ENCODE measurements at places on chromosomes 3 and 15.
A peak's percentile ranks its signal among the peaks of the same experiment; 100 is the strongest.

DNA sequence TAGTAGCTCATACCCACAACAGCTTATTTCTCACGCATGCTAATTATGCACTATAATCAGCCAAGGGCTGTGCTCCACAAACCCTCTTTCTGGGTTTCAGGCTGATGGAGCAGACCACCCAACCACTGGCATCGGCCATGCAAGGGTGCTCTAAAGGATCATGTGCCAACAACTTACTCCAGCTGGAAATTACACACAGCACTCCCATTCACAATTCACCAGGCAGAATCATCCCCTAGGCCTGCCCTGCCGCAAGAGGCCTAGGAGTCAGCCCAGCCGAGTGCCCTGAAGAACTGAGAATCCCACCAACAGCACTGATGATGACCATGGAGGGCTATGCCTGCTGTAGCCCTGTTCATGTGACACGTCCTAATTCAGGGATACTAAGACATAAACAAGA lies 216.2 kb upstream of the CHRNA7 start:
- DNase-seq: no peak

DNA sequence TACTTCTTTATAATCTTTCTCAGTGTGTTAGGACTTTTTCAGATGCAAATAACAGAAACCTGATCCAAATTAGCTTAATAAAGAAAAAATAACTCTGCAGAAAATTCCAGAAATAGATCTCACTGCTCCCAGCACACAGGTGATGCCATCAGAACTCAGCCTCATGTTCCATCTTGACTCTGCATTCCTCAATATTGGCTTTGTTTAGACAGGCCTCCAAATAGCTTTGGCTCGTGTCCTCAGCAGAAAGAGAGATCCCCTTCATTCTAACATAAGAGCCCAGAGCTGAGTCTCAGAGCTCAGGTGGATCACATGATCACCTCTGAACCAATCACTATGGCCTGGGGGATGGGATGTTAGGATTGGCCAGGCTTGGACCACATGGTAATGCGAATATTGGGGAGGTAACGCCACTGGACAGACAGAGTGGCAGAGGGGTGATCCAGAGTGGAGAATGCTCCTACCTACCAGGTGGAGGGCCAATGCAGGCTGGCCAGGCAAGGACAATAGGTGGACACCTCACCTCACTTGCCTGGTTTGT lies 46.6 kb upstream of the TBC1D21 start:
- no peak for DNase-seq

DNA sequence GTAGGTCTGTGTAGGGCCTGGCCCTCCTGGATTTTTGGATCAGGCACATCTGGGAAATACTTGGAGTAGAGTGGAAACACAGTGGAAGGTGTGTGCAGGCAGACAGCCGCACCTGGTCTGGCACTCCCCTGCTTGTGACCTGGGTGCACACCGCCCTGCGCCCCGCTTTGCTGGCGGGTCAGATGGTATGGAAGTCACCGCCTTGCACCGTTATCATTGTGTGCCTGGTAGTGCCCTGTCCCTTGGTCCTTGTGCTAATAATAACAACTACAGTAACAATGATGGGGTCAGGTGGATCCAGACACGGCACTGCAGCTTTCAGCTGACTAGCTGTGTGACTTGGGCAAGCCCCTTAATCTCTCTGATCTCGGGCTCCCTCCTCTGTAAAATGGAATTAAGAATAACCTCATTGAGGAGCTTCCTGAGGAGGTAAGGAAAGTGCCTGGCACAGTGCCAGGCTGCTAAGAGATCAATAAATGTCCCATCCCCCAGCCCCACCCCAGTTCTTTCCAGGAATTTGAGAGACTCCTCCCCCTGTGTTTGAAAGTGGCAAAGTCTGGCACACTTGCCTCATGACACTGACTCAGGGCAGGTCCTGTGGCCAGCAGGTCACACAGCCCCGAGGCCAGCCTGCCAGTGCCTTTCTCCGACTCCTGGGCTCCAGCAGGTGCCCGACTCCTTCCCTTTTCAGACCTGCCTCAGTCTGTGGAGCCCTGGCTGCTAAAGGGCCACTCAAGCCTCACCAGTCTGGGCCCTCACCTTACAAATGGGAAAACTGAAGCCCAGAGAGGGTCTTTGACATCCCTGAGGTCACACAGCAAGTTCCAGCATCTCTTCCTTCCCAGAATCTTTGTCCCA lies 9.8 kb downstream of the ISG20 start:
- DNase-seq: no peak

- no peak for DNase-seq
These were observed 17.8 kb upstream of the MAP4 start for GRCh38 chr3:48034000-48034516.

DNA sequence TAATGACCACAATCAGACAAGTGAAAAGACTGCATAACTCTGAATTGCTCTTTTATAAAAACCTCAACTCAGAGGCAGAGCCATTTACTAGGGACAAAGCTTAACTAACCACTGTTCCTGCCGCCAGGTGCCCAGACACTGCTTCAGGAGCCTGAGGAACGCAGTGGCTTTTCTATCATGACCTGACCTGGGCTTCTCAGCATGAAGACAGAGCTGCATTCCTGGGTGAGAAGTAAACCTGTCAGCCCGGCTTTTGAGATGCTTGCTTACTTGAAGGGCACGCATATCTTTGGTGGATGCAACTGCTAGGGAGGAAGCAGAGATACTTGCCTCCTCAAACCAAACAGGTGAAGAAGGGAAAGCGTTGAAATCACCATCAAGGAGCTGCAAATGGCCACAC lies 7.9 kb downstream of the LRRC31 start:
- no peak for DNase-seq

- DNase-seq: no peak
These were observed 36.4 kb upstream of the BNC1 start for GRCh38 chr15:83320844-83321243.

DNA sequence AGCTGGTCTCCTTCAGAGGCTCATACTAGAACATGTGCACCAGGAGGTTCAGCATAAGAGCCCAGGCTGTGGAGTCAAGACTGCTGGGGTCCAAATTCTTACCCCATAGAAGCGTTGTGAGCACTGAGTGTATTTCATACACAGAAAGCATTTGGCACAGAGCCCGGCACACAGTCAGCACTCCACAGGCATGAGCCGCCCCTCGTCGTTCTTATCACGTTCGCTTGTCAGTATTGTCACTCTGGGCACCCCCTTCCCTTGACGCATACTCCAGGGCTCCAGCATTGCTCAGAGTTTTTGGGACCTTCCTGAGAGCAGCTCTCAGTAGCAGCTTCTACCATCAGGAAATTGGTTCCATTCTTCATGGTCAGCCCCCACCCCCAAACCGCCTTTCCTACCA lies 25.2 kb downstream of the CORO2B start:
- DNase-seq: no peak

GRCh38 chr15:50224606-50225005 lies 40.9 kb downstream of the HDC start:
- DNase-seq: no peak

- DNase-seq: no peak
These were observed 21.9 kb downstream of the MKRN2 start for GRCh38 chr3:12578742-12579141.

- no peak for DNase-seq
These were observed 1209.6 kb downstream of the ZPLD1 start for GRCh38 chr3:103644450-103644849.

GRCh38 chr3:59513570-59513969 lies 463.7 kb upstream of the CFAP20DC start:
- DNase-seq: no peak

GRCh38 chr3:62098646-62099365 lies 274.5 kb downstream of the FEZF2 start:
- DNase-seq: no peak

DNA sequence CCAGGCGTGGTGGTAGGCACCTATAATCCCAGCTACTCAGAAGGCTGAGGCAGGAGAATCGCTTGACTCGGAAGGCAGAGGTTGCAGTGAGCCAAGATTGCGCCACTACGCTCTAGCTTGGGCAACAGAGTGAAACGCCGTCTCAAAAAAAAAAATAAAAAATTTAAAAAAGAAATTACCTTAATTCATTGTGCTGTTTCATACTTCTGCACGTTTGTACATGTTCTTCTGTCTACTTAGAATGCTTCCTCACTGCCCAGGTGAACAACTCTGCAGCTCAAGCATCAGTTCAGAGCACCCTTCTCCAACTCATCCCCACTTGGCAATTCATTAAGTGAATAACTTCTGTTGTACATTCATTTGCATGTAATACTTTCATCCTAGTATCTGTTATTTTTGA lies 14.0 kb downstream of the CAPN7 start:
- DNase-seq: no peak

DNA sequence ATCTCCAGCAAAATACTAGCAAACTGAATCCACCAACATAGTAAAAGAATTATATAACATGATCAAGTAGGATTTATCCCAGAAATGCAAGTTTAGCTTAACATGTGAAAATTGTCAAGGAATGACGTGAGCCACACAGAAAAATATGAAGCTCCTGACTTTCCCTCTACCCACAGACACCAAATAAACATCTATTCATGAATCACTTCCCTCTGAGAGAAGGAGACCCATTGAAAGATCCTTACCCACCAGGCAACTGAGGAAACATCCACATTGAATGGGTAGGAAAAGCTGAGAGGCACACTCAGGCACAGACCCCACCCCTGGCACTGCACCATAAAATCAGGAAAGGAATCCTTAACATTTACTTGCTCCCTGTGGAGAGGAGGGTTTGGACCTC lies 102.2 kb upstream of the MANF start:
- no peak for DNase-seq

- DNase-seq: no peak
These were observed 37.5 kb downstream of the EHD4 start for GRCh38 chr15:41934843-41935242.

DNA sequence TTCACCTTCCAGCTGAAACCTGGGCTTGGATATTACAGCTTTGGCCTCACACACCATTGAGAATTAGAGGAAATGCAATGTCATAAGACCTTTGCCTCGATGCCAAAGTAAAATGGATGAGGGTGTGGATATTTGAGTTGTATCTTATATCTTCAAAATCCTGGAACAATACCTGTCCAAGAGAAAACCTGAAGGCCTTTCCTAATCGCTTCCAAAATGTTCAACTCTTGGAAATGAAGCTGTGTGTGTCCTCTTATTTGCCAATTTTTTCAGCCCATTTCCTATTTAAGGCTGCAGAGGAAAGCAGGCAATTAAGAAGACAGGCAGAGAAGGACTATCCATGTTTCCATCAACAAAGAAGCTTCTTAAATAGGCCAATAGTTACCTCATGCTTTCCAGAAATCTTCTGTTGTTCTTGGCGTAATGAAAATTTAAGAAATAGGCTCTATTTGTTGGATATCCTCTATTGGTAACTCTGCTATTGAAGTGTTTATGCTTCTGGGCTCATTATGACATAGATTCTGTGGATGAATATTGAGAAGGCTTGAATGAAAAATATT lies 99.5 kb upstream of the ZBTB20 start:
- no peak for DNase-seq

DNA sequence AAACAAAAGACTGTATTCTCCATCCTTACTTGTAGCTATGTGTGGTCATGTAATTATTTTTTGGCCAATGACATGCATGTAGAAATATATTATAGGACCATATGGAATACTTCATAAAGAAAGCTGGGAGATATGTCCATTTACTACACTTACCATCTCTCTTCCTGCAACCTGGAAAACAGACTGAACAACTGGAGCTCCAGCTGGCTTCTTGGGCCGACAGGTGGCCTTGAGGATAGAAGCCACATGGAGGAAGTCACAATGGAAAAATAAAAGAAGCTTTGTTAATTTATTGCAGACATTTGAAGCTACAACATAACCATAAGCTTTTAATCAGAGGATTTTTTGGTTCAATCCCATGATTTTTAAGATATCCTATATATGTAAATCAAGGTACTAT lies 167.9 kb upstream of the CBLB start:
- no peak for DNase-seq

DNA sequence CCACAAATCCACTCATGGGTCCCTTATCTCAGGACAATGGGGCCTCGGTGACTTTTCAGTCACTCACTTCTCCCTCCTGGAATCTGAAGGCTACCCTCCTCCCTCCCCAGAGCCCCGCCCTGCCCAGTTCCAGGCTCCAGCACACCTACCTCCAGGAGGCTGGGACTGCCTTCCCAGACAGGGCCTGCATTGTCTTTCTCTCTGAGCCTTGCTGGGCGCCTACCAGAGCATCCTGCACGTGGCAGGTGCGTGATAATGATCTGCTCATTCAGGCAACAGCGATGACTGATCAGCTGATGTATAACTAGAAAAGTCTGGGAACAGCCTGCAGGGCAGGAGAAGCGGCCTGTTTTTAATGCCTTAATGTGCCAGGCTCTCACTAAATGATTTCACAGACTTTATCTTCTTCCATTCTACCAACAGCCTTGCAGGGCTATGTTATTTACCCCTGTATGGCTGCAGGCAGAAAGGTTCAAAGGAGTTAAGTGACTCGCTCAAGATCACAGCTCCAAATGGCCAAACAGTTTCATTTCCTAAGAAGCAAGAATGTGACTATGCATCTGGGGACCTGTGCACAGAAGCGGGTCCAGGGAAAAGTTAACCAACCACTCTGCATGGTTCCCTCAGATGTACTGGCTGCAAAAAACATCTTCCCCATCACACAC lies 6.3 kb downstream of the ADAMTS17 start:
- DNase-seq: no peak

DNA sequence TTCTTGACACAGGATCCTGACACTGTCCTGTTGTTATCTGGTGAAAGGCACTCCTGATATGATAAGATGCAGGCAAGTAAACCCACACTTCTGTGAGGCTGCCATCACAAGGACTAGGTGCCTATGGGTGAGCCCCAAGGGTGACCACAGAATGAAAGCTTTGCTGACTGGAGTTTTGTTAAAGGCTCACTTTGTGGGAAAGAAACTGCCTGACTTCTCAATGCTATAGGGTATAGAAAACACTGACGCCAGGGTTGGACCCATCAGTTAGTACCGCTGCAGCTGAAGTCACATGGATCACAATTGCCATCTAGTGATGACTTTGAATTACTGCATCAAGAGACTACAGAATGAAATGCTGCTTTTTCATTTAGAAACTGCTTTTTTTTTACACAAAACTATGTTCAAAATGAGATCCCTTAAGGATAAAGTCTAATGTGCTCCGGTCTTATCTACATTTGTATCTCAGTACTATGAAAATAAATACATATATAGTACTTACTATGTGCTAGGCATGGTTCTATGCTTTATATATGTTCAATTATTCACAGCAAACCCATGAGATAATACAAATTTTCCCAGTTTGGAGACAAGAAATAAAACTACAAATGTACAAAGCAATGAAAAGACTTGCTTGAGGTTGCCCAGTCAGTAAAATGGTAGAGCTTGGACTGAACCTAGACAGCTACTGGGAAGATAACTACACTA lies 64.2 kb upstream of the CMSS1 start:
- DNase-seq: peak; percentile 23

DNA sequence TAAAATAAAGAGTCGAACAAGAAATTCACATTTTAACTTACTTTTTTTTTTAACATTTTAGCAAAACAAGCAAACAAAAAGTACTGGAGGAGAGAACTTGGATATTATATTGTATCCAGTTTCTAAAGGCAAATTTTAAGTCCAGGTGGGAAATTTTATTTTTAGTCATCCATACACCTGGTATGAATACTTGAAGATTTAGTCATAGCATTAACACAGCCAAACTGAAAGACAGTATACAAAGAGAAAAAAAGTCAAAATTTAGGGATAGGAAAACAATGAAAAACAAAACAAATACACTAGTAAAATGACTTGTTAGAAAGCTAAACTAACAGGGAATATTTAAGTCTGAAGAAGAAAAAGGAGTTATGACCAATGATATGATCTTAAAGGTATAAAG lies 69.1 kb downstream of the PROS1 start:
- DNase-seq: no peak
